ENCODE measurements at places on chromosomes 1 and 21.

DNA sequence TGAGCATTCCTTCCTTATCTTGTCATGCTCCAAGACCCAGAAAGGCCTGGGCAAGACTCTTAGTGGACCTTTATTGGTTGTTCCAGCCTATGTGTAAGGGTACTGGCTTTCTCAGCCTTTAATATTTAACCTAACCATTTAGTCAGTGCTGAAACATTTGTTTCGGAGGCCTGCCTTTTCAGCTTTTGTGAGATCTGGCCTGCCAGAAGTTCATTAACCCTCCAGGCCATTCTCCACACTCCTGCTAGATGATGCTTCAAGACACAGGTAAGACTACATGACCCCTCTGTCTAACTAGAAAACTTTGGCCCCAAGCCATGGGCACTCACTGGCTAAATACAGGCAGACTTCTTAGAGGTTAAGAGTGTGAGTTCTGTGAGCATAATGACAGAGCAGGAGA lies 138.4 kb upstream of the ZP4 start:
- no peak for DNase-seq

DNA sequence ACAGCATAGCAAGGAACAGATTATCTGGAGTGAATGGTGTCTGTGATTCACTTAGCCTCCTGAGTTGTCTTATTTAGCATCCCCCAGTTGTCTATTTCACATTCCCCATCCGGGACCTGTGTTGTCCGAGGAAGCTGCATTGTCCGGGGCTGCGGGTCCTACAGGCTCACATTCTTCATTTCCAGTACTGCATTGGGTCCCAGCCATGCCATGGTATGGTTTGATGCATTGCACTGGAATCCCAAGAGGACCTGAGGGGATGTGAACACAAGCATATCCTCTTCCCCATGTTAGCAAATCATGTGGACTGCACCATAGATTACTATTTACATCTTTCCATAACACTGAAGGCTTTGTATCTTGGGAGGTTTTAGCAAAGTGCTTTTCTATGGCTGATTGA lies 48.2 kb upstream of the PRELP start:
- DNase-seq, result no peak

DNA sequence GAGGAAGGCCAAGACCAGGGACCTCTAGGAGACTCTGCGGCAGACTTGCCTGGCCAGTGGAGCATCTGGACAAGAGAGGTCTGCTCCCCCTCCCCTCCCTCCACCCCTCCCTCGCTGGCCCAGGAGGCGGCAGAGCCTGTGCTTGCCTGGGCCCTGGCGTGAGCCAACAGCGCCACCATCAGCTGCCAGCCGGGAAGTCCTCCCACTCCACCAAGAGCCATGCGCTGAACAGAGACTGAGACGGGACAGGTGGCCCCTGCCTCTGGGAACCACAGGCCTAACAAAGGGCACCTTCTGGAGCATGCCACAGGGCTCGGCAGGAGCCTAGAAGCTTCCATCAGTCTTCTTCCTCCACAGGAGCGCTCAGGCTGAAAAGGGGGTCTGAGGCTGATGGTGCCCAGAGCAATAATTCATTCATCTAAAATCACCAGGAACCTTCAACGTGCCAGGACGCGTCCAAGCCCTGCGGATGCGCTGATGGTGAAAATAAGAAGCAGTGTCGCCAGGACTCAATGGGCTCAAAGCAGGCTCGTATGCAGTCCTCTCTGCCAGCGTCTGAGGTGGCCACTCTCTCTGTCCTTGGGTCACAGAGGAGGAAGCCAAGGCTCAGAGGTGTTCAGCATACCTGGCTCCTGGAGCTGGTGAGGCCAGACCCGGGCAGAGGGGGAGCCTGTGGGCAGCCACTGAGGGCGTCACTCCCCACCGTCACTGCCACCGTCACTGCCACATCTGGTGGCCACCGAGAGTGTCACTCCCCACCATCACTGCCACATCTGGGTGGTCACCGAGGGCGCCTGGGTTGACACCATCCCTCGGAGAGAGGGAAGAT lies 161.2 kb downstream of the NPHP4 start:
- DNase-seq, result no peak

DNA sequence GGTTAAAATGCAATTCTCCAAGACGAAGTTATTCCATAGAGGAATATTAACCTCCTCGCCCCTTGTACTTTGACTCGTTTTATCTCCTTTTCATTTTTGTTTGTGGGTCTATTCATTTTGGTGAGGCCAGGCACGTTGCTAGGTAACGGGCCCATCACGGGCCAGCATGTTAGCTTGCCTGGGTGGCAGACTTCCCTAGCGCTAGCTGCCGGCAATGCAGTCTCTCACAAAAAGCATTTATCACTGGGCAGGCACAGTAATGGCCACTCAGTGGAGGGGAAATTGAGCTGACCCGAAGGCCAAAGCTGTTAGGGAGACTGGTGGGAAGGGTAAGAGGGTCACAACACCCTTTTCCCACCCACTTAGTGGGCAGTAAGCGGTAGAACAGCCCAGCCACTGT lies 234.4 kb upstream of the FOXD3 start:
- no peak for DNase-seq

- DNase-seq, result no peak
Measured at GRCh38 chr1:38135625-38136414, 89.2 kb upstream of the POU3F1 start.

GRCh38 chr21:21039624-21040170 lies 41.5 kb downstream of the NCAM2 start:
- no peak for DNase-seq

GRCh38 chr1:185338719-185339622 lies 21.9 kb upstream of the IVNS1ABP start:
- DNase-seq, result peak; percentile 46

- no peak for DNase-seq
Measured at GRCh38 chr1:235995511-235995910, 69.4 kb downstream of the NID1 start.

DNA sequence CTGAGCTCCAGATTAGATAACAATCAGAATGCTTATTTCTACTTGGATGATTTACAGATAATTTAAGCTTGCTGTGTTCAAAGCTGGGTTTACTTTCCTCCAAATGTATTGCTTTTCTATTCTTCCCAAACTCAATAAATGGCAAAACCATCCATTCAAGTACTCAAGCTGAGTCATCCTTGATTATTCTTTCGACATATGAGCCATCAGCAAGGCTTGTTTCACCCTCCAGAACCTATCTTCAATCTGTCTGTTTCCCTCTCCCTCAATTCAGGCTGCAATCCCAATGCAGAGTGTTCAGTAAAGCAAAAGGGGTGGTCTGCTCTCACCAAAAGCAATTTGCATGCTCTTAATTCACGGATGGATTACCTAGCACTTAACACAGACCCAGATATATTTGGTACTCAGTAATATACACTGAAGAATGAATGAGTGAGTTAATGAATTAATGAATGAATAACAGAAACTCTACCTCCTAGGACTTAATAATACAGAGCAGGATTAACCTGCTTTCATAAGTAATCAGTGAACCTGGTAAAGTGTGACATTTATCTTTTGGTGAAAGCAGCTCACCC lies 41.9 kb downstream of the DDR2 start:
- no peak for DNase-seq

DNA sequence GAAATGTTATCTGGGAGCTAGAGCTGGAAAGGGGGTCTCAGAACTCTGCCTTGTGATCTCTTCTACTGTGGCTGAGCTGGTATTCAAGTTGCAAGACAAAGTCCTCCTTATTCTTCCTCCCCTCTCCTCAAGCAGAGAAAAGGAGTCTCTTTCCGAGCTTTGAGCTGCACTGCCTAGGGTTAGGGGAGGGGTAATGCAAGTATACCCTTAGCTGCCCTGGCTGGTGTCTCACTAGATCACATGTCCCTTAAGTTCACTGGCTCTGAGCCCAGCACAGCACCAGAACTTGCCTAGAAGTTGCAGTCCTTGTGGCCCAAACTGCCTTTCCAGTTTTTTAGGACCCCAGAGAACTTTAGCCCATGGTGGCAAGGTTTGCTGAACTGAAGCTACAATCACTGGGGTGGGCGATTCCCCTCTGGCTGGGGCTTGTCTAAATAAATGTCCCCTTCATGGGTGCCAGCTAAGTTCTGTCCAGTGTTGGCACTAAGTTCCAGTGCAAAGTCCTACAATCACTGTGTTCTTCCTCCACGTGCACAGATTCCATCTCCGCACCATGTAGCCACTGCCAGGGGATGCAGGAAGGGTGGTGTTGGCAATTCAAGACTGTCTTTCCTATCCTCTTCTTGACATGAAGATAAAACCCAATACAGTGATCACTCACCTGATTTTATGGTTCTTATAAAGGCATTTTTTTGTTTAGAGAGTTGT lies 22.7 kb upstream of the CHIA start:
- DNase-seq, result no peak

- DNase-seq, result peak; percentile 59
Measured at GRCh38 chr1:91883470-91883869, 2.5 kb downstream of the TGFBR3 start.

DNA sequence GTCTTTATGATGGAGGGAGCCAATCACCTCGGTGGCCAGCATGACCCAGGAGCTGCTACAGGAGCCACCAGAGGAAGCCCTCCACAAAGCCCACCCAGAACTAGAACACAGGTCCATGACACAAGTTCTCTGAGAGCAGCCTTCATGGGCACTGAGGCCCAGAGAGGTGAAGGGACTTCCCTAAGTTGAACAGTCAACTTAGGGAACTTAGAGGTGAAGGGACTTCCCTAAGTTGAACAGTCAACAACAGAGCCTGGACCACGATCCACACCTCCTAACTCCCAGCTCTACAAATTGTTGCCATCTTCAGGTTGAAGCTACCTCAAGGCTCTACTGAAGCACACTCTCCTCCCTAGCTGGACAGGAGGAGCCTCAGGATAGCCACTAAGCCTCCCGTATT lies 132.7 kb downstream of the CCDC185 start:
- no peak for DNase-seq

GRCh38 chr21:44566403-44566802 lies 7.1 kb upstream of the KRTAP10-4 start:
- DNase-seq, result no peak

GRCh38 chr1:62117018-62117750 lies 77.5 kb upstream of the L1TD1 start:
- no peak for DNase-seq

GRCh38 chr1:76508871-76509270 lies 358.4 kb upstream of the ST6GALNAC5 start:
- no peak for DNase-seq

GRCh38 chr1:24096009-24096738 lies 15.8 kb downstream of the MYOM3 start:
- no peak for DNase-seq

DNA sequence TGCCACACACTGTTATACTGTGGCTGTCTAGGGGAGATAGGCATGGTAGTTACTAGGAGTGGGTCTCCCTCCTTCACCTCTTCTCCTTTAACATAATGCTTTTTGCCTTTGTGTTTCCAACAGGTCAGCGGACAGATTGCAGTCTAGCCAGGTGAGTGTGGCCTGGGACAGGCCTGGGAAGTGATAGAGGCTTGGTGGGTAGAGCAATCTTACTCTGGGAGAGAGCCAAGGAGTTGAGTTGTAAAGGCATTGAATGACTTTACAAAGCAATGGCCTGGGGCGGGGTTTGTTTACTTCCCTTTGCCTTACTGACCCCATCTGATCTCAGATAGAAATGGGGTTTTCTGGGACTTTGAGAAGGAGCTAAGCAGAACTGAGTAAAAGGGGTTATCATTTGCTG lies 51.0 kb upstream of the IKBKE start:
- no peak for DNase-seq

DNA sequence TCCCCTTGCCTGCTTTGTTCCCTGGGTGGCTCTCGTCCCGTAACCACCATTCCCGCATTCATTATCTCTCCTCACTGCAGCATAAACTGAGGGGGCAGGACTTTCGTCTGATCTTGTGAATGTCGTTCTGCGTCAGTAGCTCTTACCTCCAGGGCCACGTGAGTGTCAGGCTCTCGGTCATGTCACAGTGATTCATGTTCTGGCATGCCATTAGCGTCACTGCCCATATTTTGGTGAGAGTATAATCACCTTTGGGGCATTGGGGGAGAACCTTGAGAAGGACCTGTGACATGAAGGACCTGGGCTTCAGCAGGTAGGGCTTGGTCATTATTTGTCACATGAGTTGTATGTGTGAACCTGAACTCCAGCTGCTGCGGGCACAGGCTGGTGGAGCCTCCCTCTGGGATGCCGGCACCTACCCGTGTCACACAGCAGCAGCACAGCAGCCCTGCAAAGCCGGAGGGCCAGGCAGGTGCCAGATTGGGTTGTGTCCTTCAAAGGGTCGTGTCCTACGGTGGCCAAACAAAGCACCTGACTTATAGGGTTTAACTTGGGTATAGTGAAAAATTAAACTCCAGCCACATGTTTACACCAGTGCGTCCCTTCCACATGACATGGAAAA lies 68.5 kb downstream of the BACE2 start:
- DNase-seq, result no peak

DNA sequence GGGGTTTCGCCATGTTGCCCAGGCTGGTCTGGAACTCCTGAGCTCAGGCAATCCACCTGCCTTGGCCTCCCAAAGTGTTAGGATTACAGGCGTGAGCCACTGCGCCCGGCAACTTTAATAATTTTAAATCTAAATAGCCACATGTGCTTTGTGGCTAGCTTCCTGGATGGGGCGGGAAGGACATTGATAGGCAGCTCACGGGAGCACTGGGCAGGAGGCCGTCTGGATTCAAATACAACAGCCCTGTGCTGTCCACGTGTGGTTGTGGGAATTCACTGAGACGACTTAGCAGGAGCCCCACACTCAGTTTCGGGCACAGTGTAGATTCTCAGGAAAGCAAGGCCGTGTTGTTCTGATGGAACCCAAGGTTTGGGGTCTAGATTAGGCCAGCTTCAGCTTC lies 177.1 kb downstream of the ETS2 start:
- no peak for DNase-seq

- DNase-seq, result no peak
Measured at GRCh38 chr1:220717800-220718640, 27.9 kb downstream of the C1orf115 start.

- no peak for DNase-seq
Measured at GRCh38 chr1:2330519-2331199, 60.7 kb downstream of the MORN1 start.

GRCh38 chr1:25487628-25488027 lies 55.8 kb upstream of the LDLRAP1 start:
- DNase-seq, result peak; percentile 43

- DNase-seq, result no peak
Measured at GRCh38 chr1:147919896-147920295, 8.3 kb upstream of the GPR89B start.

GRCh38 chr1:68197891-68198290 lies 34.4 kb downstream of the WLS start:
- DNase-seq, result no peak

DNA sequence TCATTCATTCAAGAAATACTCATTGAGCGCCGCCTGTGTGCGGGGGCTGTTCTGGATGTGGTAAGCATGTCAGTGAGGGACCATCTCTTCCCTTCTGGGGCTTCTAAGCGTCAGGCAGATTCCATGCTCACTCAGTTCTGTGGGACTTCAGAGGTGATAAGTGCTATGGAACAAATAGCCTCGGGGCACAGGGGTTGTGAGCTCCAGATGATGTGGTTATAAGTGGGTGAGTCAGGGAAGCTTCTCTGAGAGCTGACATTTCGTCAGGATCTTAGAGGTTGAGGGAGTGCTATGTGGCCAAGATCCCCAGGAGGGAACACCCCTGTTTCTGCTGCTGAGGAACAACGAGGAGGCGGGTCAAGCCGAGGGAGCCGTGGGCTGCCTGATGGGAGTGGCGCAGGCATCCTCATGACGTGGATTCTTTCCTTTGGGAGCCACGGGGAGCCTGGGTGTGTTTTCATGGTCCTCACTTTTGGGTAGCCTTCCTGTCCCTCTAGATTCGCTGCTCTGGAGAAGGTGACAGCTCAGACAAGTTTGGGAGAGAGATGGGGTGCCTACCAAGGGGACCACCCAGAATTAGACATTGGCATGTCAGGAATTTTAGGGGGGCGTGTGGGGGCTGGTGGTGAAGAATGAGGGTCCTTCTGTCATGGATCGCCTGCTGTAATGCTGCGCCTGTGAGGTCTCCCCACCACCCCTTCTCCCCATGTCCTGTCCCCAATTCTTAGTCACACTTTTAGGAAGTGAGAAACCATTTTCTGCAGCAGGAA lies 38.5 kb downstream of the HUNK start:
- no peak for DNase-seq
